Left ventricle myocardium inferior (tissue), 1 donor: ENCODE measurements at places on chromosomes 1 and 21.

GRCh38 chr1:66166753-66167152 is 367.2 kb upstream of the SGIP1 start:
- no peaks in the 10 kb centered on the region for H3K4me1 ChIP-seq
- no peaks in the 10 kb centered on the region for H3K27me3 ChIP-seq
- no peak overlapping the region for H3K27ac ChIP-seq
- H3K4me3 ChIP-seq, result no peak overlapping the region
- H3K36me3 ChIP-seq, result no peaks in the 10 kb centered on the region

DNA sequence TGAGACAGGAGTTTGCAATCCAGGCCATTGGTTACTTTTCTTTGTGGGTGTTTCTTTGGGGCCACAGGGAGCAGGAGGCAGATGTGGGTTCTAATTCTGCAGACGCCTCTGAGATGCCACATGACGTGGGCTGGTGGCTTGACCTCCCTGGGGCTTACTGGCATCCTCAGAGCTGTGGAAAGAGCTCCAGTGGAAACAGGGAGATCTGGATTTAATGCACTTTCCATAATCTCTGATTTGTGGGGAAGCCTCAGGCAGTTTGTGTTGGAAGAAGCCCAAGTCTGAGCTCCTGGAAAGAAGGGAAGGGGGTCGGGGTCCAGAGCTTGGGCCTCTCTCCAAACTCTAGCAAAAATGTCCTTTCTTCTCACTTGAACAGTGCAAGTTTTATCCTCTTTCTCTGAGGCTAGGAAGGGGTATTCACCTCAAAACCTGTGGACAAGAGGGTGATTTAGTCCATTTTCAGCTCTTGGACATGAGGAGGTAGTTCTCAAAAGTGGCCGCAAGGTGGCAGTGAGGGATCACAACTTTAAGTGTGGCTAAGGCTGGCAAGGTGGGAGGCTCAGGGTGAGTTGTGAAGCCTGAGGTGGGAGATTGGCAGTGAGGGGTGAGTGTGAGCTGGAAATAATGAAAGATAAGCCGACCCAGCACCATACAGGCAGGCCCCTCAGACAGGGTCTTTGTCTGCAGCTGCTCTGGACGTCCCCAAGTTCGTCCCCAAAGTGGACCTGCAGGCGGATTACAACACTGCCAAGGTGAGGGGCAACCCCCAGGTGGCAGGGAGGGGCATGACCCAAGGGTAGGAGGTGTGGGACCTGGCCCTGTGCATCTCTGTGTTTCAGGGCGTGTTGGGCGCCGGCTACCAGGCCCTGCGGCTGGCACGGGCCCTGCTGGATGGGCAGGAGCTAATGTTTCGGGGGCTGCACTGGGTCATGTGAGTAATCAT is 9.2 kb downstream of the IKBKE start:
- DNase-seq, result peak; percentile 56
- no peaks in the 10 kb centered on the region for H3K36me3 ChIP-seq
- H3K4me3 ChIP-seq, result no peak overlapping the region
- no peaks in the 10 kb centered on the region for H3K27me3 ChIP-seq

DNA sequence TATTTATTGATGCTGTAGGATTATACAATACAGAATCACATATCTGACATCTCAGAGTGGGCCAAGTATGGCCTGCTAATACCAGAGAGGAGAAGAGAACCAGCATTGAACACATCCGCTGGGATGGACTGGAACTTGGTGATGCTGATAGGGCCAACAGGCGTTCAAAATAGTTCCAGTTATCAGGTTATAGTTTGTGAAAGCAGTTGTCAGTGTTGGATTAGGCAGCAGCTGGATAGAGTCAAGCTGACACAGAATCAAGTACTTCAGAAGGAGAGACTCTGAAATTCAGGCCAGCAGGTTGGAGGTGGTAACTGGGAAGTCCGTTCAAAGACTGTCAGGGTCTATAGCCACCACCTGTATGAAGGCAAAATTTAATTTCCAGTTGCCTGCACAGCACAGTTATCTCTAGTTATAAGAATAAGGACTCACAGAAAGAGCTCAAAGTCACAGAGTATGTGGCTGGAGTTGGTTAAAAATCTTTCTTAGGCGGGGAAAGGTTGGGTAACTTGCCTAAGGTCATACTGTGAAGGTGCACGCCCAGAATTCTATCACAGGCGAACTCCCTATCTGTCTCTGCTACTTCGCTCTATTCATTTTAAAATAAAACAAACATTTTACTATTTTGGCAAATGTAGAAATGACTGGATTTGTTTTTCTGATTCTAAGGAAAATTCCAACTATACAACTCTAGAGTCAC is 9.9 kb upstream of the DIPK1A start:
- no peak overlapping the region for H3K4me3 ChIP-seq
- no peaks in the 10 kb centered on the region for H3K27me3 ChIP-seq
- no peak for DNase-seq
- peak overlapping the region; percentile 56 for H3K27ac ChIP-seq
- peaks cover 20% of the 10 kb centered on the region for H3K4me1 ChIP-seq
- no peaks in the 10 kb centered on the region for H3K36me3 ChIP-seq

GRCh38 chr1:109116286-109116685 is 2.4 kb downstream of the ELAPOR1 start:
- H3K36me3 ChIP-seq, result no peaks in the 10 kb centered on the region
- no peak for DNase-seq
- peaks cover 46% of the 10 kb centered on the region for H3K27me3 ChIP-seq
- no peak overlapping the region for H3K27ac ChIP-seq
- peaks cover 25% of the 10 kb centered on the region for H3K4me1 ChIP-seq

- no peaks in the 10 kb centered on the region for H3K36me3 ChIP-seq
- H3K4me1 ChIP-seq, result peaks cover 45% of the 10 kb centered on the region
- H3K27ac ChIP-seq, result no peak overlapping the region
- peaks cover 84% of the 10 kb centered on the region for H3K27me3 ChIP-seq
- H3K4me3 ChIP-seq, result no peak overlapping the region
These were observed 2.8 kb upstream of the ADORA1 start for GRCh38 chr1:203124546-203125317.

DNA sequence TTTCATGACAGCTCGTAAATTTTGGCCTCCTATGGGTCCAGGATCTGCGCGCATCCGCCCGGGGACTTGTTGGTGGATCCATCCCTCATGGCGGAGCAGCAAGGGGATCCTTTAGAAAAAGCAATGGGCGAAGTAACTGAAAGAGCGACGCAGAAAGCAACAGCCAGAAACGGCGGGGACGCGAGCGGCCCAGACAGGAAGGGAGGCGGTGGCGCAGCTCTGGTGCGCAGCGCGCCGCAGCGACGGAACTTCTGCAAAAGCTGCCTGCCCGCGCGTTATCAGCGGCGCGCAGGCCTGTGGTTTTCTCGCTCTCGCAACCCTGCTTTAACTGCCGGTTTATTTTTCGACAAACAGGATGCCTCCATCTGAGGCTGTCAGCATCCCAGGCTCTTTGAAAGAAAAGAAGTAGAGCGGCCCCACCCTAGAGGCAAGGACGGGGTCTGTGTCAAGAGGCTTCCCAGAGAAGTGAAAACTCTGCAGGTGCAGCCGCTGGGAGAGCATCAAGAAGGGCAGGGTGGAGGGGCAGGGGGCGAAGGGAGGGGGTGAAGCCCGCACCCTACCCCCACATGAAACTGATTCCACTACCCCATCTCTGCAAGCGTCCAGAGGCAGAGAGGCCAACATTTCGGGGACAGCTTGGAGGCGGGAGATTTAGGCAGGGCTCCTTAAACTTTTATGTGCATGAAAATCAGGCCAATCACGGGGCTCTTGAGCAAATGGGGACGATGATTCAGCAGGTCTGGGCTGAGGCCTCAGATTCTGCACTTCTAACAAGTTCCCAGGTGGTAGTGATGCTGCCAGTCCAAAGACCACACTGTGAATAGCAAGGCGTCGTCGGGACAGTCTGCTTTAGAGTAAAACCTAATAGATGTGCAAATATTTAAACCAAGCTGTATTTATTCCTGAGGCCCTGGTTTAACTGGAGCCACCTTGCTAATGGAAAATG is 22.2 kb downstream of the RUNX1 start:
- no peaks in the 10 kb centered on the region for H3K36me3 ChIP-seq
- peaks cover 95% of the 10 kb centered on the region for H3K27me3 ChIP-seq
- peaks cover 9% of the 10 kb centered on the region for H3K4me1 ChIP-seq
- peak overlapping the region; percentile 41 for H3K4me3 ChIP-seq
- peak overlapping the region; percentile 23 for H3K27ac ChIP-seq
- DNase-seq, result peak; percentile 68

DNA sequence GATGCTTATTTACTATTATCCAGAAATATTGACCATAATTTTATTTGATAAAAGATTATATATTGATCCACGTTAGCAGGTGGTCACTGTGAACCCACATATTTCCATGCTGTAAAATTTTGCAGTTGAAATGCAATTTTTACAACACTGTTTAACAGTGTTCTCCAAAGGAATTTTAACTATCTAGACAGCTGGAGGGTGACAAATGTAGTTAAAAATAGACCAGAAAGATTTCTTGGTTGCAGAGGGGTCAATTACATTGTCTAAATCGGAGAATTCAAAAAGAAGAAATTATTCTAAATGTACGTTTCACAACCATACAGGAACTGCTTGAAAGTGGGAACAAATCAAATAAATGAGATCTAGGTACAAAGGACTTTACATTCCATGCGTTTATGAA is 625.2 kb upstream of the NCAM2 start:
- H3K4me3 ChIP-seq, result no peak overlapping the region
- H3K27ac ChIP-seq, result no peak overlapping the region
- H3K4me1 ChIP-seq, result no peaks in the 10 kb centered on the region
- H3K36me3 ChIP-seq, result no peaks in the 10 kb centered on the region
- no peak for DNase-seq
- H3K27me3 ChIP-seq, result no peaks in the 10 kb centered on the region

DNA sequence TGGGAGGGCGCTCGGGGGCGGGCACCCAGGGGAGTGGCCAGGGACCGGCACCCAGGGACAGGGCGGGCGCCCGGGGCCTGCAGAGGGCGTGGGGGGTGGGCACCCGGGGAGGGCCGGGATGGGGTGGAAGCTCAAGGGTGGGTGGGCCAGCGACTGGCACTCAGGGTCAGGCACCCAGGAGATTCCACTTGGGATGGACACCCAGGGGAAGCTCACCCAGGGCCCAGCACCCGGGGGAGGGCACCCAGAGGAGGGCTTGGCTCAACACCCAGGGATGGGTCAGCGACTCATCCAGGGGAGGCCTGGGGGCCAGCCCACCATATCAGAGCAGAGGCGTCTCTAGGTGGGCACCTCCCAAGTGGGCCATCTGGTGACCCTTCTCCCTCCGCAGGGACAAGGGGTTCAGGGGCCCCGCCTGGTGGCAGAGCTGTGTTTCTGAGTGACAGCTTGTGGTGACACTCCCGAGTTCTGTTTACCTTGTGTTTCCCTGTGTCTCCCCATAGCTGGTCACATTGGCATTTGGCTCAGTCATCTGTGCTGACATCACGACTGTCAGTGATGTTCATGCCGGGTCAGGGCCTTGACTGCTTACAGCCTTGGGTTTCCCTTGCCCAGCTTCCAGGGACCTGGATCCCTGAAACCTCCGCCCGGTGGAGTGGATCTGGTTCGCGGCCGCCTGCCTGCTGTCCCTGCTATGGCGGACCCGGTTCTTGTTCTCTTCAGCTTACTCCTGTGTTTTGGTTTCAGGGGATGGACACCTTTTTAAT is 749 bp downstream of the IBA57 start:
- peak; percentile 65 for DNase-seq
- peak overlapping the region; percentile 78 for H3K4me3 ChIP-seq
- H3K27ac ChIP-seq, result peak overlapping the region; percentile 98
- no peaks in the 10 kb centered on the region for H3K36me3 ChIP-seq
- H3K4me1 ChIP-seq, result peaks cover 52% of the 10 kb centered on the region
- H3K27me3 ChIP-seq, result no peaks in the 10 kb centered on the region

- no peak overlapping the region for H3K4me3 ChIP-seq
- no peaks in the 10 kb centered on the region for H3K4me1 ChIP-seq
- no peak overlapping the region for H3K27ac ChIP-seq
- no peak for DNase-seq
- no peaks in the 10 kb centered on the region for H3K36me3 ChIP-seq
These were observed 372.8 kb upstream of the DAB1 start for GRCh38 chr1:57796616-57797015.

DNA sequence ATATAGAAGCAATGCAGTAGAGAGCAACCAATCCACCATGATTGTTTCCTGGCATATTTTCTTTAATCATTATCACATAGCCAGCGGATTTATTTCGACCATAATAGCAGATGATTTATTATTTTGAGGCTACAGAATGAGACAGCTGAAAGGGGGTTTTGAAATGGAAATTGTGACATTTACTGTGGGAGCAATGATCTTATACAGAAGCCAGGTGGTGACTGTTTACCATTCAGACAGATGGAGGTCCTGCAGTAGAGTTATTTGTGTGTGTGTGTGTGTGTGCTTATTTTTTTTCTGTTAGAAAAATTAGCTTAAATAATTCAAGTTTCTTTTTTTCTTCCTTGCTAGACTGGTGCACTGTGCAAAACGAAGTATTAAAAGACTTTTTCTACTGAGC is 1784.5 kb downstream of the MRPL39 start:
- no peak overlapping the region for H3K27ac ChIP-seq
- no peak for DNase-seq
- H3K4me3 ChIP-seq, result no peak overlapping the region
- H3K36me3 ChIP-seq, result no peaks in the 10 kb centered on the region

DNA sequence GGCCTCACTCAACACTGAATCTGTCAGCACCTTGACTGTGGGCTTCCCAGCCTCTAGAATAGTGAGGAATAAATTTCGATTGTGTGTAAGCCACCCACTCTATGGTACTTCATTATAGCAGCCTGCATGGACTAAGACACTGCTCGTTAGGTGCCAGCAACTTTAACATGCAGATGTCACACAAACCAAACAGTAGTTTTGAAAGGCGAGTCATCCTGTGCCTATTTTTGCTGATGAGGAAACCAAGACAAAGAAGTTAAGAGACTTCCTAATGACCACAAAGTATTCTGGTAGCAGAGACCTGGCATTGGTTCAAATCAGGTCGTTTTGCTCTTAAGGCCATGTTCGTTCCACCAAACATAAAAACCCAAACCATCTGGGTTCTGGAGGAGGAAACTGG is 42.9 kb downstream of the BATF3 start:
- H3K4me3 ChIP-seq, result no peak overlapping the region
- DNase-seq, result no peak
- peaks cover under 1% of the 10 kb centered on the region for H3K4me1 ChIP-seq
- no peaks in the 10 kb centered on the region for H3K36me3 ChIP-seq
- no peak overlapping the region for H3K27ac ChIP-seq

GRCh38 chr1:220271706-220272046 is 577 bp downstream of the RAB3GAP2 start:
- H3K27ac ChIP-seq, result peak overlapping the region; percentile 88
- peaks cover 10% of the 10 kb centered on the region for H3K36me3 ChIP-seq
- DNase-seq, result no peak
- peaks cover 4% of the 10 kb centered on the region for H3K27me3 ChIP-seq
- peak overlapping the region; percentile 95 for H3K4me3 ChIP-seq

GRCh38 chr1:27981145-27981544 is 21.4 kb downstream of the XKR8 start:
- H3K27me3 ChIP-seq, result no peaks in the 10 kb centered on the region
- peaks cover 20% of the 10 kb centered on the region for H3K4me1 ChIP-seq
- H3K36me3 ChIP-seq, result peaks cover 35% of the 10 kb centered on the region
- no peak for DNase-seq
- H3K27ac ChIP-seq, result no peak overlapping the region
